Cardiac septum (tissue), 1 donor: ENCODE measurements at places on chromosomes 5 and 9. TPM values are rescaled to one million over a fixed set of nuclear protein-coding genes. Genes with fewer than 3 reads are reported as not detected.

IGIP gene
- total RNA-seq, result 15.9 TPM

PCDHGA6 gene
- total RNA-seq, result 11.5 TPM

TLE4 gene
- 17.4 TPM for total RNA-seq

NR4A3 gene
- total RNA-seq, result 22.4 TPM

CDX1 gene
- 0.16 TPM for total RNA-seq

STC2 gene
- total RNA-seq, result 6.0 TPM

SCGB3A1 gene
- total RNA-seq, result not detected

CYLC2 gene
- not detected for total RNA-seq

SLC34A1 gene
- total RNA-seq, result not detected

EXOSC2 gene
- 12.7 TPM for total RNA-seq

ASS1 gene
- 53.7 TPM for total RNA-seq

ADAMTSL2 gene
- total RNA-seq, result 9.6 TPM

PCDHGB6 gene
- 11.9 TPM for total RNA-seq

TAF11L10 gene
- total RNA-seq, result not detected

FAM78A gene
- 27.2 TPM for total RNA-seq
